CD4-positive, alpha-beta T cell treated with Interleukin-15 for 4 hours (primary cell): ENCODE measurements at places on chromosomes 2 and 18.

DNA sequence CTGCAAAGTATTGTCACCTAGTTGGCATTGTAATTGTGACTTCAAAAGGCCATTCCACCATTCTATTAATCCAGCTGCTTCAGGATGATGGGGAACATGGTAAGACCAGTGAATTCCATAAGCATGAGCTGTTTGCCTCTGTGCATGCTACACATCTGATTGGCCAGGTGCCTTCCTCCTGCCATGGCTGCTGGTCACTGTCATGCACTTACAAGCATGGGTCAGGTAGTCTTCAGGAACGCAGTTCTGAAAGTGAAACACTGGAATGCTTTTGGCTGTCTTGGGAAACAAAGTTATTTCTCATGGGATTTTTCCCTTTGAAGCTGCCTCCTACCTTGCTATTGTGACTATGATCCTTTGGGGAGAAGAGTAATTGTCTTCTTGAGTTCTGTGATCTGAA lies 267.6 kb downstream of the GBX2 start:
- DNase-seq, result no peak

DNA sequence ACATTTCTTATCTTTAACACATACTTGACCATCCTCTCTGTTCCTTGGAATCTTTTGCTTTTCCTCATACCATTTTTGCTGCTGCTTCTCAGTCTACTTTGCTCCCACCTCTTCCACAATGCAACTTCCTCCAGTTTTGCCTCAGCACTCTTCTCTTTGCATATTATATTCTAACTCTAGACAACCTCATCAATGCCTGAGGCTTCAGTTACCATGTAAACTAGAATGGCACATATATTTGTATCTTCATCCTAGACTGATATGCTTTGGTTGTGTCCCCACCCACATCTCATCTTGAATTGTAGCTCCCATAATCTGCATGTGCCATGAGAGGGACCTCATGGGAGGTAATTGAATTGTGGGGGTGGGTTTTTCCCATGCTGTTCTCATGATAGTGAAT lies 55.9 kb upstream of the STAM2 start:
- DNase-seq, result no peak

DNA sequence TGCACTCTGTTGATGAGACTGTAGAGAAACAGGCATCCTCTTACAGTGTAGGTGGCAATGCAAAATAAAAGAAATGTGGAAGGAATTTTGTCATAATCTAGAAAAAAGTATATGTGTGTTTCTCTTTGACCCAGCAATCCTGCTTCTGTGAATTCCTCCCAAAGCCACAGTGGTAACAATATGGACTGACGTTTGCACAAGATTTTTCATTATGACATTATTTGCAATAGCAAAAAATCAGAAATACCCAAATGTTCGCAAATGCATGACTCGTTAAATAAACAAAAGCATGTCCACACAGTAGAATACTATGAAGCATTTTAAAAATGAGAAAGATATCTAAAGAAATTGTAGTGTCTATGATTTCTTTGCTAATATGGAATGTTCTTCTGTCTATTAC lies 255.2 kb upstream of the NRP2 start:
- DNase-seq, result no peak

DNA sequence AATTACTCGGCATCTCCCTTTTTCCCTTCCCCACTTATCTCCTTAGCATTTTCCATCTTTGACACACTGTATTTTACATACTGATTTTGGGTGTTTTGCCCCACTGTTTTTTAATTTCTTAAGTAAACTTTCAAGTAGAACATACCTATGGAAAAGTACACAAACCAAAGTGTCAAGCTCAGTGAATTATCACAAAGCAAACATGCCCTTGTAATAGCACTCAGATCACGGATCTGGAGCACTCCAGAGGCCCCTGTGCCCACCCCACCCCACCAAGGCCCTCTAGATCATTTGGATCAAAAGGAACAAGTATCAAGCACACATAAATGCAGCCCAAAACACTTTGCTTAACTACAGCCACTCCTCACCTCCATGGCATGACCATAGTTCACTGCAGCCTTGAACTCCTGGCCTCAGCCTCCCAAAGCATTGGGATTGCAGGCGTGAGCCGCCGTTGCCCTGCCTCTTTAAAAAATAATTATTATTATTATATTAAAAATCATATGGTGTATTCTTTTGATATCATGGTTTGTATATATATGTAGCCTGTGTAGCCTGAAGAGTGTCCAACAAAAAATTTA lies 38.1 kb downstream of the FER1L5 start:
- DNase-seq, result no peak

DNA sequence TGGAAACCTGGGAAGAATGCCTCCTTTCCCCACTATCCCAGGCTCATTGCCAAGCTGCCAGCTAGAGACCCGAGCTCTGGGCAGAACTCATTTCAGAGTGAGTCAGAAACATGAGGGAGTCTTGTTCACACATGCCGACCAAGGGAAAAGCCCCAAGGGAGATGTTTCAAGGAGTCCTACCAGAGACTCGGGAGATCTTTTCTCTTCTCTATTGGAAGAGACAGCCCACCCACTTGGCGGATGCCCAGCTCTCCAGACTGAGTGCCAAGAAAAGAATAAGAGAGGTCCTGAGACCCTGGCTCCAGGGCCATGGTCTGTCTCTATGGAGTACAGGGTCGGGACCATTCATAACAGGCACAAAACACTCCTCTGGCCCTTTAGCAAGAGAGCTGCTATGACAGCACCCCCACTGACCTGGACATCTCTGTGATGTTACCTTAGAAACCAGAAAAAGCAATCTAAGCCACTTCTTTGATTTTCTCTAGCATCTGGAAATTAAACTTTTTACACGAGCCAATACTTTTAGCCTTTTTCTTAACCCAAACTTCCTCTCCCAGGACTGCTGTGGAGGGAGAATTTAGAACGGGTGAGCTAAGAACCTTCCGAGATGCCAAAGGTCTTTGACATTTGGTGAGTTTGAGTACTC lies 18.5 kb upstream of the IGFBP5 start:
- no peak for DNase-seq

DNA sequence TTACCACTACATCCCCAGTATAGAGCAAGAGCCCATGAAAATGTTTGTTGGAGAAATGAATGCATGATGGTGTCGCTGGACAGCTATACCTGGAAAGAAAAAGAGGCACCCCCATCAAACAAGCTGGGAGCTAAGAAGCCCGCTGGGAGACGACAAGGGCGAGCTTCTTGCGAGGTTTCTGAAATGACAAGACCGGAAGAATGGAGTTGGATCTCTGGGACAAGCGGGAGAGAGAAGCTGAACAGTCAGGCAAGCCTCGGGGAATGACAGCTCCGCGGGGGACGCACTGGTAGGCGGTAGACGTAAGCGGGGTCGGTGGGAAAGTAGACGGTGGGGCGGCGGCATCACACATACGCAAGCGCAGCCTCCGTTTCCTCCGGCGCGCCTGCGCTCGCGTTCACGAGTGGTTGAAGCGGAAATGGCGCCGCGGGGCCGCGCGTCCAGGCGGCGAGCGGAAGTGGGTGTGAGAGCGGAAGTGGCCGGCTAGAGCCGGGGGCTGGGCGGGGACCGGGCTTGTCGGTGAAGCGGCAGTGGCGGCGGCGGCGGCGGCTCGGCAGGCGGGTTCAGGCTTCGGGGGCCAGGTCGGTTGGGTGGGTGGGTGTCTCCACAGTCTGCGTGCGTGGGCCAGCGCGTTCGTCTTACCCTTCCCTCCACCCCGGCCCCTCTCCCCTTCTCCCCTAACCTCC lies at the start of gene ARPC2:
ARPC2 (plus strand) TSS at position 516 of the 686 bp plus-strand sequence. CDS start 282 bp downstream, outside the sequence.
- DNase-seq, result peak; percentile 92

- DNase-seq, result no peak
Observed at GRCh38 chr18:22688877-22689496, 244.1 kb upstream of the RBBP8 start.

- DNase-seq, result no peak
Observed at GRCh38 chr2:46268196-46268595, 29.0 kb upstream of the EPAS1 start.

- DNase-seq, result peak; percentile 68
Observed at GRCh38 chr2:234273887-234274584, 222.8 kb downstream of the ARL4C start.

GRCh38 chr2:215288112-215288815 lies 23.6 kb upstream of the ATIC start:
- DNase-seq, result no peak

DNA sequence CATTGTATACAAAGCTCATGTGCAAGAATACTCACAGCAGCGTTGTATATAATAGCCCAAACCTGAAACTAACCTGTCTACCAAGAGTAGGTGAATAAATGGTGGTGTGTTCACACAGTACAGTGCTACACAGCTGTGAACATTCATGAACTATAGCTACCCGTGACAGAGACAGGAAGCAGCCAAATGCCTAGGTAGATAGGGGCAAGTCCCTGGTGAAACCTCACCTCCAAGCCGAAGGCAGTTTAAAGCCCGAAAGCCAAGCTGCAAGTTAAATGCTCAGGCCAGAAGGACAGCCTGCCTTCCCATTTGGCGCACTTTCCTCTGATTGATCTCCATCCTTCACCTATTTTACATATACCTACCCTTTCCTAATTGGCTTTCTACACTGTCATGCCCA lies 36.5 kb upstream of the IMPA2 start:
- no peak for DNase-seq

DNA sequence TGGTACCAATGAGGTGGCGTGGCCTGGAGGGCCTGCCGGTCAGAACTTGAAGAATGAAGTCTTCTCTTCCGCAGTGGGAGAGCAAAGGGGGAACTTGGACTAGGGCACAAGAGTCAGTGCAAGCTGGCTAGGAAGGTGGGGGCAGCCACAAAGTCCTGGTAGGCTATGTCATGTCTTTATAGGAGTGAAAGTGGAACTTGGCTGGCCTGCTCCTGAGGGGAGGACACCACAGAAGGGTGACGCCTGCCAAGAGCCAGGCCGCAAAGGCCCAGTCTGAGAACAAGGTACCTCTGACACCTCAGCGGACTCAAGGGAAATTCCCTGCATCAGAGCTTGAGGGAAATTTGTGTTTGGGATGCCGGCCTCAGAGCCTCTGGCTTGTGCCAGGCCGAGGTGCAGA lies 32.2 kb upstream of the MAP3K20 start:
- DNase-seq, result peak; percentile 1

DNA sequence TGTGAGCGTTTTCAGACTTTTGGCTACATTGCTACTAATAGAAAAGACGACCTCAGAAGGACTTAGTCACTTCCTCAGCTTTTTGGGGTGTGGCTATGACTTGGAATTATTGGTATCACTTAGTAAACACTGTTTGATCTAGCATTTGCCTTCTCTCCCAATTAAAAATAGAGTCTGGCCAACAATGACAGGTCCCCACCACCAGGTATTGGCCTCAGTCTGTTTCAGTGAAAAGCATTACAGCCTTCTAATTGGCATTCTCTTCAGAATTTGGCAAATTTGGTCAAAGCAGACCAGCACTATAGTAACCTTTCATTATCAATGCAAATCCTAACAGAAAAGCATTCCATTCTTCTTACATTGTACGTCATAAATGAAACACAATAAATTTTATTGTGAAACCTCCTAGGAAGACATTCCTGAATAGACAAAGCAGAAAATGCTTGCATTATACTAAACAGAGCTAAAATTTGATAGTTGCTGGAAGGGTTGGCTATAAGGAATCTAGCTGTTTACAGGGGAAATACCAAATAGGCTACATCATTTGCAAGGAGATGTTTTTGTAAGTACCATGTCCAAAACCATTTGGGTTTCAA lies 613.9 kb downstream of the IRS1 start:
- no peak for DNase-seq

DNA sequence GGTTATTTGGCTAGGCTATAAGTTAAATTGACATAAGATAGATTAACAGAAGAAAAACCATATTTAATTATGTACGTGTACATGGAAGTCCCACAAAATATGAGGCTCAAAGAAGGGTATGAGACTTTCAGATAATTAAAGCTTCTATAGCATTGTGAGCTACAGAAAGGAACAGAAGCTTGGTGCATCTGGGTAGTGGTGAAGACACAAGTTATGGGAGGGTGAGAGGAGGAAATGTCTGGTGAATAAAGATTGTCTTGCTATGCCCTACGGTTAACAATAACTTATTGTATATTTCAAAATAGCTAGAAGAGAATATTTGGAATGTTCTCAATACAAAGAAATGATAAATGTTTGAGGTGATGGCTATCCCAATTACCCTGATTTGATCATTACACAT lies 6.8 kb upstream of the FAM124B start:
- DNase-seq, result no peak

DNA sequence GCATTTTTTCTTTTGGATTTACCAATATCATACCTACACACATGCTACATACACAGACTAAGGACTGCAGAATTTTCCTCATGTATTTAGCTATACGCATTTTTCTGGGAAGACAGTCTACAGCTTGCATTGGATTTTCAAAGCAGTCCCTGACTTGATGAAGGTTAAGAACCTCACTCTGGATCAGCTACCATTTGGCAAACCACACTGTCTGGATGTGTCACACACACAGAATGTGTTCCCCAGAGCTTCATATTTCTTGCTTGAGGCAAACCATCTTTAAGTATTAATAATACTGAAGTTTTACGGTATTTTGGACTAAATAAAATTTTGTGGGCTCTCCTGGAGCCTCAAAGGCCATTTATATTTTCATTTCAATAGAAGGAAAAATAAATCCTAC lies 102.3 kb downstream of the TCF4 start:
- no peak for DNase-seq

GRCh38 chr2:6219906-6220305 lies 527.7 kb downstream of the SOX11 start:
- no peak for DNase-seq

- DNase-seq, result no peak
Observed at GRCh38 chr2:102483086-102483485, 10.1 kb downstream of the SLC9A4 start.

- DNase-seq, result no peak
Observed at GRCh38 chr2:217688494-217688893, 314.3 kb downstream of the TNS1 start.

- DNase-seq, result no peak
Observed at GRCh38 chr2:148124271-148124670, 103.4 kb downstream of the MBD5 start.

- DNase-seq, result no peak
Observed at GRCh38 chr2:195320413-195320973, 336.5 kb upstream of the SLC39A10 start.

DNA sequence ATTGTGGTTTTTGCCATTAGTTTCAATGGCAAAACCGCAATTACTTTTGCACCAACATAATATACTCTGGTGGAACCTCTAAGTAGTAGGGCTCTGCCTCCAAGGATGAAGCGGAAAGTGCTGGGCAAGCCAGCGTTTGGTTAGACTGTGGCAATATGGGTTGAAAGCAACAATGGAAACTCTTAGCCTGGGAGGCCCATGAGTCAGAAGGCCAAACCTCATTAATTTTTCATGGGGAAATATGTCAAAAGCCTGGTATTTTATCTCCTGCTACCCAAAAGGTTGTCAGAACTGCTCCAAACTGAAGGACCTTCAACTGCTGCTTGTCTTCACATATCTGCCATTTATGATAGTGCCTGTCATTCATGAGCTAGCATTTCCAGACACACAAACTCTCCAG lies 179.1 kb upstream of the CYP26B1 start:
- DNase-seq, result no peak

DNA sequence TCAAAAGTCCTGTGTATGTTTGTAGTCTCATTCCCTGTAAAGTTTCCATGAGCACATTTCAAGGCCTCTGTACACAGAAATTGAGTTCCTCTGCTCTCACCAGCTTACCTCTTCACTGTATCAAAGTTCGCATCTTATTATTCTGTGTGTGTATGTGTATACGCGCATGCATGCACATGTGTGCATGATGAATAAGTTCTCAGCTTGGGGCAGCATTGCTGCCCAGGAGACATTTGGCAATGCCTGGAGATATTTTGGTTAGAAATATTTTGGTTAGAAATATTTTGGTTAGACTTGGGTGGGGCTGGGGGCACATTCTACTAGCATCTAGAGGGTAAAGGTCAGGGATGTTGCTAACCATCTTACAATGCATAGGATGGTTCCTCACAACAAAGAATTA lies 23.4 kb downstream of the TCF7L1 start:
- DNase-seq, result no peak

GRCh38 chr2:11955884-11956291 lies 209.5 kb downstream of the LPIN1 start:
- no peak for DNase-seq
